ENCODE measurements at places on chromosomes 12 and 14. TPM values are rescaled to one million over a fixed set of nuclear protein-coding genes. Genes with fewer than 3 reads are reported as not detected.

GRCh38 chr12:14777271-14777670, 26.0 kb downstream of the WBP11 start:
- no peak for DNase-seq

DNA sequence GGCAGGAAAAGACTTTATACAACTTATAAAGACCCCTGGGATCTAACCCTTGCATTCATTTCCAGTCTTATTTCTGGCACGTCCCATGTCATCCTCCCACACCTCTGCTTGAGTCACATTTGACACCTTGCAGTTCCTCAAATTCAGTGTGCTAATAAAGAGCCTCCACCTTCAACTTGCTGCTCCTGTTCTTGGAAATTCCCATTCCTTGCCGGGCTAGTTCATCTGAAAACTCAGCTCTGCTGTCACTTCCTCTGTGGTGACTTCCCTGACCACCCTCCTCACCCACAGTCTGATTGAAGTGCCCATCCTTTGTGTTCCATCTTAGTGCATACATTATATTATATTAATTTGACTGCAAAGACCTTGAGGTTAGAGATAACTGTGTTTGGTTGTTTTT, 37.4 kb upstream of the PSMA6 start:
- DNase-seq = no peak

GRCh38 chr14:51157012-51157411, 62.1 kb upstream of the TRIM9 start:
- no peak for DNase-seq

AICDA gene
- total RNA-seq = not detected

B4GALNT3 gene
- 20.9 TPM for total RNA-seq

DNA sequence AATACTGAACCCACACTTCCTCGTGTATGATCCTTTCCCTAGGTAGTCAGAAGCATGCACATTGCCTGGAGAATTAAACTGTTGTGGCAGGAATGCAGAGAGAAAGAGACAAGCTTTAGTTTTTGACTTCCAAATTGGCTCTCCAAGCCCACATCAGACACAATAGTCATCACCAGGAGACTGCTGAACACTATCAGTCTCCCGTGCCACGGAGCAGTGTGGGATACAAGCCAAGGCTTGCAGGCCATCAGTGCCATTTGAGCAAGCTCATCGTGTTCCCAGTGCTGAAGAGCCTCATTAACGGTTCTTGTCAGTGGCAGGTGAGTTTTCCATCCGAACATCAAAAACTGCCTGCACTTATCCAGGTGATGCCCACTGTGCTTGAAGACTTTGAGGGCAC, 410.8 kb downstream of the NAV3 start:
- no peak for DNase-seq

GRCh38 chr12:125568306-125568705, 503.1 kb downstream of the AACS start:
- DNase-seq = no peak

DNA sequence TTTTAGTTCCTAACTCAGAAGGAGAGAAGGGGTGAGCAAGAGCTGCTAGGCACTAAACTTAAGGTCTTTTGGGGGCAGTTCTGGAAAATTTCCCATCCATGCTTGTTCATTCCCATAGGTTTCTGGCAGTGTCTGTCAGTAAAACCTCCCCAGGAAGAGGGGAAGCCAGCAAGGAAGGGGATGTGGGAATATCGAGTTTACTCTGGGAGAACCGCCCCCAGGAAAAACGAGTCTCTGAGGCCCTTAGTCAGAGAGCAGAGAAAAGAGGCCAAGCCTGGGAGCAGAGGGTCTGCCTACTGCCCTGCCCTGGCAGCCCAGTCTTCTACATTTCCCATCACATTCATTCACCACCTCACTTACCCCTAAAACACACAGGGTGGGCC, 55.9 kb downstream of the TMCC3 start:
- no peak for DNase-seq

GRCh38 chr14:96894966-96895365, 97.8 kb downstream of the VRK1 start:
- DNase-seq = no peak

DNA sequence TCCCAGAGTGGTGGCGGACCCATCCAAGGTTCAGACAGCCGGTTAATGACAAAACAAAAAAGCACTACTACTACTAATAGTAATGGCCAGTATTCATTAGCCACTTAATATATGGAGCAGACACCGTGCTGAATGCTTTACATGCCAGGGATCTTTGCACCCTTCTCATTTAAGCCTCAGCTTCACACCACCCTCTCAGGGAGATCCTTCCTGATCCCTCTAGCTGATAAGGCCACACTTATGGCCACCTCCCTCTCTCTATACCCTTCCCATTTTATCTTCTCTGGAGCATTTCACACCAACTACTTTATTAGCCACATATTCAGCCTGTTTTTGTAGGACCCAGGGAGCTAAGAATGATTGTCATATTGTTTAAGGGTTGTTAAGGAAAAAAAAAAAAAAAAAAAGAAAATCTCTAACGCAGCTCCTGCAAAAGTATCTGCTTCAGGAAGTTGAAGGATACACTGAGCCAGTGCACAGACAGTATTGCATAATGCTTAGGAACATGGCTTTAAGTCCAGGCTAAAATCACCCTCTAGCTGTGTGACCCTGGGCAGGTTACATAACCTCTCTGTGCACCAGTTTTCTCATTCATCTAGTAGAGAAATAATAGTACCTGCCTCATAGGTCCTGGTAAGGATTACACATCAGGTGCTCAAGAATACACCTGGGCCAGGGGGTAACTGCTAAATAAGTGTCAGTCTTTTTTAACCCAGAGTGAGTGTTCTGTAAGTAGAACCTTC, 29.4 kb downstream of the NUAK1 start:
- no peak for DNase-seq

GRCh38 chr14:38964630-38965029, 138.4 kb downstream of the SEC23A start:
- DNase-seq = no peak

DNA sequence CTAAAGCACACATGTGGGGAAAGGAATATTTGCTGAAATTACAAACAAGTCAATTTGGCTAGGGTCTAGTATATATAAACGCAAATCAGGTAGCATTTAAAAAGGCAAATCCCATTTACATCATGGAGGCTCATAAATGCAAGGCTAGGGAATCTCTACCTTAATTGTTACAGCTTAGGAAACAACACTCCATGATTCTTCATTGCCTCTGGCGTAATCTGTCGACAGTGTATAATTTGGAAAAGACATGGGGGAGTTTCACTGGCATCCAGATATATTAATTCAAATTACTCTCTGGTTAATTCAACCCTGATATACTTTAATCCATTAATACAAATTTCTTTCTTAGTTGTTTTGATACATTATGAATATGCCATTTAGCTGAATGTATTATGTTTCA, 1630.2 kb upstream of the FLRT2 start:
- no peak for DNase-seq

GRCh38 chr12:56257491-56258067, 605 bp downstream of the ANKRD52 start:
- DNase-seq = no peak

GRCh38 chr14:105495990-105496830, 5.2 kb downstream of the TEDC1 start:
- DNase-seq = peak; percentile 22

- no peak for DNase-seq
These were observed 169.4 kb downstream of the DAD1 start for GRCh38 chr14:22419620-22420019.

DNA sequence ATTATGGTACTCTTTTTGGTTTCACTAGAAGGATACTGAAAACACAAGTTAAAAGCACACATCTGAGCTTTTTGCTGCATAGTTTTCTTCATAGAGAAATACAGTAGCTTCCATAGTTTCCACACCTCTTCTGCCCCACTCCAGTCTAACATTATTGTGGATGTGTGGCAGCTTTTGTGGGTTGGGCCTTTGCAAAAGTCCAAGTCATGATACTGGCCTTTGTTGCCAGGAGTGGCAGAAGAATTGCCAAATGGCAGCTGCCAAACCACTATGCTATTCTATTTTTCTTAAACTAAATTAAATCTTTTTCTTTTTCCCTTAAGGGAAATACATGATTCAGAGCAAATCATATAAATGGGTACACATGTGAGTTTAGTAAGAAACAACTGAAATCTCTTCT, 114.8 kb downstream of the PLEKHA5 start:
- DNase-seq = no peak

DNA sequence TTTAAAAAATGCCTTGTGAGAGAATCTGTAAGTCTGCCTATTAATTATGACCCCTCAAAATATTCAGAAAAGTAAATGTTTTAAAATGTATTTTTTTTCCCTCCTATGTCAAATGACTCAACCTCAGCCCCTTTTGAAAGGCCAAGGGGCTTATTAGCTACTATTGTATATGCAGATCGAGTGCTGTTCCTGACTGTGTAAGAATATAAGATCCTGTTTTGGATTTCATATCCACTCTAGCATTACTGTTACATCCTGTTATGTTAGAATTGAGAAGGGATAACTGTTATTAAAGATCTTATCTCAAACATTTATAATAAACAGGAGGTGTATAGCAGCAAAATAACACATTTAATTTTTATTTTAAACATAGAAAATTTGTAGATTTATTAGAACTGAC, 46.6 kb upstream of the TPH2 start:
- DNase-seq = no peak

MFAP5 gene
- total RNA-seq = 120 TPM

DNA sequence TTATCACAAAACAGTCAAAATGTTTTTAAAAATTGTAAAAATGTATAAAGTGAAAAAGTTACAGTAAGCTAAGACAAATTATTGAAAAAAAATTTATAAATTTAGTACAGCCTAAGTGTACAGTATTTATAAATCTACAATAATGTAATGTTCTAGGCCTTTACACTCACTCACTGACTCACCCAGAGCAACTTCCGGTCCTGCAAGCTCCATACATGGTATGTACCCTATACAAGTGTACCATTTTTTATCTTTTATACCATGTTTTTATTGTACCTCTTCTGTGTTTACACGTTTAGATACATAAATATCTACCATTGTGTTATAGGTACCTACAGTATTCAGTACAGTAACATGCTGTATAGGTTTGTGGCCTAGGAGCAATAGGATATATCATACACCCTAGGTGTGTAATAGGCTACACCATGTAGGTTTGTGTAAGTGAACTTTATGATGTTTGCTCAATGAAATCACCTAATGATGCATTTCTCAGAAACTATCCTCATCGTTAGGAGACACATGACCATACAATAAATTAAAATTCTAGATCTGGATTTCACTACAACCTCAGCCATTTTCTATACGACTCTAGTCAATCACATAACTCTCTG, 66.8 kb downstream of the TXNDC16 start:
- no peak for DNase-seq

- DNase-seq = no peak
These were observed 168.4 kb upstream of the AVPR1A start for GRCh38 chr12:63319386-63319785.

GRCh38 chr12:96687719-96688118, 198.3 kb downstream of the CFAP54 start:
- no peak for DNase-seq

- DNase-seq = no peak
These were observed 32.0 kb upstream of the CFAP54 start for GRCh38 chr12:96457191-96457930.

SLC5A8 gene
- not detected for total RNA-seq

- DNase-seq = no peak
These were observed 52.5 kb downstream of the RNF34 start for GRCh38 chr12:121452340-121452984.

- DNase-seq = peak; percentile 74
These were observed at the start of gene SETD1B for GRCh38 chr12:121803861-121804416. TSS of gene SETD1B (plus strand) at chr12:121804009. CDS start at chr12:121804738, 729 bp downstream.

DNA sequence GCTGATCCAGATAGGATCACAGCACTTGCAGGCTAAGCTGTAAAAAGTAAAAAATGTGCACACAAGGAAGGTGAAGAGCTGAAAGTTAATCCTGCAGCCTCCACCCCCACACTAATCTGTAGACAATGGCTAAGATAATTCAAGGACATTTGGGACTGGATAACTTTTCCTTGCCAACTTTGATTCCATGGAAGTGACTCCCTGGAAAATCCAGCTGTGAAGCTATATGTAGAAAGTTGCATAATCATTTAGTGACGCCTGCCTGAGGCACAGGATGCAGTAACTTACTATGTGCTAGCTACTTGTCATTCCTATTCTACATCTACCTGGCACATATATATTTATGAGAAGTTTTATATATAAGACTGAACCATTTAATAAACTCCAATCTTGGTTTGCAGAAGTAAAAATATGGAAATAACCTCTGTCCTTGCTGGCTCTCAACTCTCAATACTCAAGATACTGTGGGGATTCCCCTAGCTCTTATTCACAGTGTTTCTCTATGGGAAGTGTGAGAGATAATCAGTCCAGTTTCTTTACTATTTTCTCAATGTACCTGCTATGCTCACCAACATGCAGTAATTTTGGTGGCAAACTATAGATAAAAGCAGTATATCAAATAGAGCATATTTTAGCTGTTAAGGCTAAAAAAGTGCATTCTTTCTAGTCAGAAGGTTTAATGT, 14.8 kb downstream of the LDHB start:
- DNase-seq = no peak

- DNase-seq = no peak
These were observed 115.7 kb downstream of the DIO2 start for GRCh38 chr14:80095623-80096022.

GRCh38 chr14:90617961-90618360, 198.3 kb downstream of the TTC7B start:
- no peak for DNase-seq

- DNase-seq = no peak
These were observed 175.3 kb downstream of the KIF26A start for GRCh38 chr14:104313674-104314073.

RESF1 gene
- total RNA-seq = 19.8 TPM

DNA sequence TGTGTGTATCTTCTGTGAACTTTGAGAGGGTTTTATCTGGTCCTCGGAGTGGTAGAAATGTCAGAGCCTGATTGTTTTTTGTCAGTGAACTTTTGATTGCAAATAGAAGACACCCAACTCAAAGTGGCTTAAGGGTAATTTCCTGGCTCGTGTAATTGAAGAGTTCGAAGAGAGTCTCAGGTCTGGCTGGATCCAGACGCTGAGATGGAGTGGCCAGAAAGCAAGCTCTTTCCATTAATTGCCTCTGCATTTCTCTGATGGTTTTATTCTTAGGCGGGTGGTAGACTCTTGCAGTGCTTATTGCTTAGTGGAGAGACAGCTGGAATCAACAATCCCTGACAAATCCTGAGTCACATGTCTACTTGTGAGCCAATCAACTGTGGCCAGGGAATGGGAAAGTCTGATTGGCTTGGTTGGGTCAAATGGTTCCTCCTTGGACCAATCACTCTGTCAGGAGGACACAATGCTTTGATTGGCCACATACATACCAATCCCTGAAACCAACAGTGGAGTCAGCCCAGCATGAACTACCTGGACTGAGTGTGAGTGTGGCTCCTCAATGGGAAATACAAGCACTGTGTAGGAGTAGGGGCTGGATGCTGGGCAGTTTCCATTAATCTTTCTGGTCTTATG, 330.5 kb downstream of the AACS start:
- DNase-seq = no peak

DNA sequence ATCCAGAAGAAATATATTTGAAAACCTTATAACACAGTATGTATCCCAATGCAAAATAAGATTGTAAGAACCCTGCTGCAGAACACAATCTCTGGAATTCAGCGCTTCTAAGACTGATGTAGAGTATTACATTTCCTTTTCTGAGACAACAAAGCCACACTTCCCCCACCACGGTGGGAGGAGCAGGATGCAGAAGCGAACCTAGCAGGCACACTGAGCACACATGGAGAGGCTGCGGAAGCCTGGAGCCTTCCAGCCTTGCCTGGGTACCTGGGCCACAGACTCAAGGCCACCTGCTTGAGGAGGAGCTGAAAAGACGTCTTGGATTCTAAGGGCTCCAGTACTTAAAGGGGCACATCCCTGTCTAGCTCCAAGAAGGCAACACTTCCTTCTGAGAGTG, 46.4 kb downstream of the TCHP start:
- no peak for DNase-seq

AQP2 gene
- total RNA-seq = 0.09 TPM

- DNase-seq = no peak
These were observed 117.5 kb upstream of the KRR1 start for GRCh38 chr12:75628916-75629315.

Measured in left cardiac atrium (tissue), 4 donors.